SK-MEL-5 (cell line): ENCODE measurements at places on chromosomes 3 and 15. TPM values are rescaled to one million over a fixed set of nuclear protein-coding genes. Genes with fewer than 3 reads are reported as not detected.

Gene GOLGA8J
- total RNA-seq, result 0.16 TPM in 1 of 2 replicates, not detected in the other

- no peak for DNase-seq
These were observed 14.5 kb downstream of the SLC6A20 start for GRCh38 chr3:45781841-45782240.

- no peak for DNase-seq
These were observed 136.7 kb upstream of the WNT5A start for GRCh38 chr3:55623786-55624185.

- peak; percentile 79 for DNase-seq
These were observed 92.1 kb downstream of the IGF2BP2 start for GRCh38 chr3:185732782-185733181.

GRCh38 chr3:71568207-71568606, 15.3 kb downstream of the FOXP1 start:
- DNase-seq, result no peak
